Mesangial cell (primary cell): ENCODE measurements at places on chromosomes 3 and 15. TPM values are rescaled to one million over a fixed set of nuclear protein-coding genes. Genes with fewer than 3 reads are reported as not detected.

The MESP2 gene
- total RNA-seq, result 0.98 and 1.5 TPM in 2 replicates

The PTH1R gene
- total RNA-seq, result 0.33 and 16.1 TPM in 2 replicates

The CCR2 gene
- total RNA-seq, result not detected in 2 replicates

The NRROS gene
- total RNA-seq, result 0.65 and 2.2 TPM in 2 replicates

The TIMMDC1 gene
- total RNA-seq, result 52.1 and 74.0 TPM in 2 replicates

The SEMA3F gene
- total RNA-seq, result 23.8 and 42.1 TPM in 2 replicates

The GREM1 gene
- total RNA-seq, result 55.8 and 78.7 TPM in 2 replicates

The ROPN1 gene
- total RNA-seq, result not detected in 2 replicates

The PLCH1 gene
- 1.0 and 1.6 TPM in 2 replicates for total RNA-seq

The SLC6A1 gene
- total RNA-seq, result not detected in 2 replicates

The SLC28A1 gene
- not detected in 2 replicates for total RNA-seq

The ADCY5 gene
- 0.13 and 0.16 TPM in 2 replicates for total RNA-seq

The SRGAP3 gene
- 0.33 and 2.8 TPM in 2 replicates for total RNA-seq

The CYP8B1 gene
- not detected in 2 replicates for total RNA-seq

The VGLL4 gene
- total RNA-seq, result 39.1 and 112 TPM in 2 replicates

The GABRG3 gene
- total RNA-seq, result not detected in 2 replicates

The RFTN1 gene
- total RNA-seq, result 74.0 and 96.8 TPM in 2 replicates

The ZNF619 gene
- total RNA-seq, result 3.5 and 3.6 TPM in 2 replicates

The LNP1 gene
- total RNA-seq, result 0.63 and 1.8 TPM in 2 replicates

The RNF7 gene
- 47.8 and 71.4 TPM in 2 replicates for total RNA-seq

The VILL gene
- total RNA-seq, result 3.9 and 8.7 TPM in 2 replicates

The PCSK6 gene
- total RNA-seq, result 0.13 and 0.81 TPM in 2 replicates

The ACSBG1 gene
- total RNA-seq, result 0.16 and 0.51 TPM in 2 replicates

The SOX2 gene
- total RNA-seq, result not detected in 2 replicates

The FHIT gene
- total RNA-seq, result 2.0 and 10.4 TPM in 2 replicates

The PRICKLE2 gene
- total RNA-seq, result 12.1 and 17.7 TPM in 2 replicates

The CP gene
- total RNA-seq, result not detected in 2 replicates

The SEMA3G gene
- 0.25 TPM in 1 of 2 replicates, not detected in the other for total RNA-seq
